H9 (cell line): ENCODE measurements at places on chromosomes 1 and 21. TPM values are rescaled to one million over a fixed set of nuclear protein-coding genes. Genes with fewer than 3 reads are reported as not detected.

DNA sequence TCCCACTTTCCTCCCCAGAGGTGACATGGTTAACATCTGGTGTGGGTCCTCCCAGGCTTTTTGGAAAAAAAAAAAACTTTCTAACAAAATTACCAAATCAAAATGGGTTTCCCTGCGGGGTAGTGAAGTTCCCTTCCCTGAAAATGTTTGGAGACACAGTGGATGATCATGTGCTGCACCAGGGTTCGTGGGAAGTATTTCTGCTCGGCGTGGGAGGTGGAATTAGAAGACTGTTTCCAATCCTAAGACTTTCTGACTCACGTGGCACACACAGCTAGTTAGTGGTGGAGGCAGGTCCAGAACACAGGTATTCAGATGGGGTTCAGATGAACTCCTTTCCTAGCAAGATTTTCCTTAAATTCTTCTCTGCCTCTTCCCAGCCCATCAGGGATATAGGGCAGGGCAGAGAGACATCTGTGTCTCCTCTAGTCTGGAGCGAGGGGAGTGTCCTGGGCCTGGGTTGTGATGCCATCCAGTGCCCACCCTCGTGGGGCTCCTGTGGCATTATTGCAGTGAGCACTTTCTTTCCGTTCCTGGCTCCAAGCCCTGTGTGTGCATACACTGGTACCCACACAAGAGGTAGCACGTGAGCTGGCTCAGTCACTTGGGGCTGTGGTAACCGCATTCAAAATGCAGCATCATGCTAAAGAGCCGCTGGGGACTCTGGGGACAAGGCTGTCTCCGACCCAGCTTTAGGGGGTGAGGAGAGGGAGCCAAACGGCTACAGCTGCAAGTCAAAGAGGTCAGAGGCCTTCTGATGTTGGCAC, 27.5 kb downstream of the KCNC4 start:
- H3K27me3 ChIP-seq: no peaks in the 10 kb centered on the region
- H3K36me3 ChIP-seq: peaks cover 2% of the 10 kb centered on the region; the same call in 1 of the 2 replicates
- H3K27ac ChIP-seq: no peak overlapping the region
- peaks cover 11% of the 10 kb centered on the region for H3K4me1 ChIP-seq
- no peak for DNase-seq

PDE4DIP gene
- 15.7 and 16.4 TPM in 2 replicates for total RNA-seq

LCE2C gene
- not detected in 2 replicates for total RNA-seq

DNA sequence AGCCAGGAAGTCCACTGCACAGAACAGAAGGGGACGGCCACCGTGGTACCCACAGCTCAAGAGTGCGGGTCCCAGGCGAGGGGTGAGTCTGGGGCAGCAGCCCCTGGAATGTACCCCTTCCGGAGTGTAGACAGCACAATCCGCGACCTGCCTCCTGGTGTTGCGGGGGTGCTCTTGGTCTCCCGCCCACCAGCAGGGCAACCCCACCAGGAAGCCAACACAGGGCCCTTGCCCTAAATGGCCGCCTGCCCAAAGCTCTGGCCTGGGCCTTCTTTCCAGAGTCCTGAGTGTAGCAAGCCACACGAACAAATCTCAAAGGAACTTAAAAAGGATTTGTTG, 1.1 kb upstream of the SLC19A1 start:
- no peaks in the 10 kb centered on the region for H3K4me1 ChIP-seq
- peak overlapping the region; percentile 70; the same call in 2 of the 3 replicates for H3K4me3 ChIP-seq
- no peak overlapping the region for H3K27ac ChIP-seq
- peak; percentile 29 for DNase-seq
- H3K36me3 ChIP-seq: peaks cover 7% of the 10 kb centered on the region; the same call in 1 of the 2 replicates
